ENCODE measurements at places on chromosomes 5 and 9.

- peak; percentile 88 for DNase-seq
Measured at GRCh38 chr9:130243015-130243881, 22.3 kb upstream of the HMCN2 start.

DNA sequence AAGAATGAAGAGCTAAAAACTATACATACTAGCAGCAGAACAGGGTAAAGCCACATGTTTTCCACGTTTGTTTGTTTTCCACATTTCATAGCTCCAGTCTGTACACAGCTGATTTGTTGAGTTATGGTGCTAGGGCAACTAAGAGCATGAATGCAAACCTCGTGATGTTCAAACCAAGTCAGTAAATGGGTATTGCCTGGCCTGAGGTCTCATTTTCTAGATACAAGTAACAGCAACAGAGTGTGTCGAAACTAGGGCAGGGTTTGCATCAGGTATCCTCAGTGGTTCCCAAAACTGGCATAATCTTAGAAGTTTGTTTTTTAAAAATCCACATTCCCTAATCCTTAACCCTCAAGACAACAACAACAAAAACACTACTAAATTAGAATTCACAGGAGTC, 89.3 kb downstream of the CEMIP2 start:
- DNase-seq = no peak

GRCh38 chr5:141529873-141530272, 41.0 kb downstream of the PCDHGC5 start:
- DNase-seq = no peak

- no peak for DNase-seq
Measured at GRCh38 chr5:41112486-41113455, 41.6 kb upstream of the MROH2B start.

DNA sequence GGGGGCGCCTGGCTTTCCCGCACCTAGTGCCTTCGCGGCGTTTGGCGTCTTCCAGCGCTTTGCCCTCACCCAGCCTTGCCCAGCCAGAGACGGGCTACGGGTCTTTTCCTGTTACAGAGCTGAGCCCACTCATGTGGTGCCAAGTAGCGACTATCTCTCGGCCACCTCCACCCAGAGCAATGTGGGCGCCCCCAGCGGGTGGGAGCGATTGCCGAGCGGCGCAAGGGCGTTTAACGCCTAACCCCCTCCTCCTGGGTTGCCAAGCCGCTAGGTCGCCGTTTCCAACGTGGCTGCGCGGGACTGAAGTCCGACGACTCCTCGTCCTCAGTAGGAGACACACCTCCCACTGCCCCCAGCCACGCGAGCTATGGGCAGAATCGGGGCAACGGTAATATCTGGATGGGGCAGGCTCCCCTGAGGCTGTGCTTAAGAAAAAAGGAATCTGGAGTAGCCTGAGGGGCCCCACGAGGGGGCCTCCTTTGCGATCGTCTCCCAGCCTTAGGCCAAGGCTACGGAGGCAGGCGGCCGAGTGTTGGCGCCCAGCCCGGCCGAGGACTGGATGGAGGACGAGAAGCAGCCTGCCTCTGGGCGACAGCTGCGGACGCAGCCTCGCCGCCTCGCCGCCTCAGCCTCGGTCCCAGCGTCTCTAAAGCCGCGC, 5.8 kb downstream of the TLX3 start:
- DNase-seq = peak; percentile 72

- no peak for DNase-seq
Measured at GRCh38 chr5:82381591-82381990, 103.4 kb upstream of the RPS23 start.

GRCh38 chr5:53257806-53258373, 148.3 kb upstream of the MOCS2 start:
- no peak for DNase-seq

GRCh38 chr5:120631611-120632010, 167.5 kb downstream of the PRR16 start:
- DNase-seq = no peak

- DNase-seq = no peak
Measured at GRCh38 chr5:77250021-77250420, 39.5 kb downstream of the PDE8B start.

- no peak for DNase-seq
Measured at GRCh38 chr5:144187699-144188294, 17.1 kb downstream of the KCTD16 start.

GRCh38 chr5:174459832-174460448, 264.4 kb upstream of the MSX2 start:
- DNase-seq = no peak

DNA sequence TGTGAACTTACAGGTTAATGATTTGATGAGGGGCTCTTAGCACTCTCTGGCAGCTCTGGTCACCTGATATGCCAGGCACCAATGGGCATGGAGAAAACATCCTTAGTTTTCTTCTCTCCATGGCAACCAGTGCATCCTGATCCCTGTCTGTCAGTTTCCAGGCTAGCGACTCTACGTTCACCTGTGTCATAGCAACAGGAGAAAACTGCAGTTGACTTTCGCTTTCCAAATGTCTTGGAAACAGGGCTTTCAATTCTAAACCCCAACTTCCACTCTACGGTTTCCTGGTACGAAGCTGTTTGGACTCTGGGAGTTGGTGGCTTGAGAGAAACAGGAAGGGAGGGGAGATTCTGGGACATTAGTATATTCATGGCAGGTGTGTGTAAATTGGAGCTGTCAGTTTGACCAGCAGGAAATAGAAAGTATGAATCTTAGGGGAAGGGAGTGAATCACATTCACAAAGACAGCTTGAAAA, 74.4 kb downstream of the SLC28A3 start:
- DNase-seq = peak; percentile 69

DNA sequence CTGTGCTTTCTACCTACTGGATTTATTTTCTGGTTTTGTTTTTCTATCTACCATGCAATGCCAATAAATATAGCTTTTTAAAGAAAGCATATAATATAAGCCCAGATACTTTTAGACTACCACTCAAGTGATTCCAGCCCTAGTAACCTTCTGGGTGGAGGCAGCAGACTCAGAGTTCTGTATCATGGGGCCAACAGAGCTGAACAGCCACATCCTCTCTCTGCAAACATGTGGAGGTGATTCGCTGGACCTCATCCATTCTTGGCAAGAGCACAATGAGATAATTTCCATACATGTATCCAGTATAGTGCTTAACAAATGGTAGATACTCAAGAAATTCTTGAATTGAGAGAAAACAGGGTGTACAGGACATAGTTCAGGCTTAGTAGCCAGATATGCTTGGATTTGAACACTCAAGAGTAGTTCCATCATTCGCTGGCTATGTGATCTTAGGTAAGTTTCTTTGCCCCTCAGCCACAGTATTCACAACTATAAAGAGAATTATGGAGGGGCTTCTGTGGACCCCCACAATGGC, 124.5 kb downstream of the ASTN2 start:
- no peak for DNase-seq

DNA sequence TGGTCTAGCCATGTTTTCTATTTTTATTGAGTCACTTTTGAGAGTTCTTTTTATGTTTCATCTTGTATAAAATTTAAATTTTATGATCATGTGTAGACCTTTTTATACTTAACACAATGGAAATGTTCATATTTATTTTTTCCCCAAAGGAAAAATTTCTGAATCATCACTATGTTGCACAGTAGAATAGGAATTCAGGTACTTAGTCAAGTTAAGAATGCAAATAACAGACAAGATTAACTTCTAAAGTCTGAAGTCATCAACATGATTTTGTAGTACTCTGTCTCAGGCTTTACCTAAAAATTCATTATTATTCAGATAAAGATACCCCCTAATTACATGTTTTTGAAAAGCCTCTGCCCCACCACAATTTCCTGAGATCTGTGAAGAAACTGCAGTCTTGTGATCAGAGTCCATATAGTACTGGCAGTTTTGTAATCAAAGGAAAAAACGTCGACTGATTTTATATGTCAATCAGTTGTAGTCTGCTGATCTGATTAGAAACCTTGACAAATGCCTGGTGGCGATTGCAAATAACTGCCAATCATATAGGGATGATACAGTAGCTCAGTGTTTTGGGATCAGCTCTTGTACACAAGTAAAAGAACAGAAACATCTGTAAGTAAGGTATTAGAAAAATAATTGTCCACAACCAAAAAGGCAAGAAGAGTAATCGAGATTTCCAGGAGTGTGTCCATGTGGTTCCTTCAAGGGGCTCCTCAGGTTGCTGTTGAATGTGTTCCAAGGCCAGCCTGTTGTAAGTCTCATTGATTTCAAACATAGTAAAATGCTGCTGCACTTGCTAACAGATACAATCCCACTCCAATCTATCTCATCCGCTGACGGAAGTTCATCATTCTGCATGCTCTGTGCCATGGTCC, 352.4 kb downstream of the ARRDC3 start:
- no peak for DNase-seq

- peak; percentile 38 for DNase-seq
Measured at GRCh38 chr9:126149661-126150060, 177.0 kb upstream of the MVB12B start.

GRCh38 chr5:14870337-14871213, 1.0 kb downstream of the ANKH start:
- DNase-seq = peak; percentile 46

DNA sequence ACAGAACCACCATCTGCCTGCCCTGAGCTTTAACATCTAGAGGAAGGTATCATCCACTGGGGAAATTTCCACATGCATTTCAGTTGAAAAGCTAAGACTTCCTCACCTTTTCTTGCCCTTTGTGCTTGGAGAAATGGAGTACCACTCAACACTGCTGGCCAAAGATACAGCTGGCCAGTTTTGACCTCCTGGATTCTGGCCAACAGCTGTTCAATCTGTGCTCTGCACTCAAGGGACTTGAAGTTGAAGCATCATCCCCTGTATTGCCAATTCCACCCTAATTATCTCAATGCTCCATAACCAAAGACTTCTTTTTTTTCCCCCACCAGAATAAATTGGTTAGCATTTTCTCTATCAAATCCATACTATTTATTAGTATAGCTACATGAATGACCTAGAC, 70.4 kb upstream of the PRDM9 start:
- DNase-seq = no peak

- DNase-seq = peak; percentile 88
Measured at GRCh38 chr5:16934123-16934522, 2.0 kb downstream of the MYO10 start.

DNA sequence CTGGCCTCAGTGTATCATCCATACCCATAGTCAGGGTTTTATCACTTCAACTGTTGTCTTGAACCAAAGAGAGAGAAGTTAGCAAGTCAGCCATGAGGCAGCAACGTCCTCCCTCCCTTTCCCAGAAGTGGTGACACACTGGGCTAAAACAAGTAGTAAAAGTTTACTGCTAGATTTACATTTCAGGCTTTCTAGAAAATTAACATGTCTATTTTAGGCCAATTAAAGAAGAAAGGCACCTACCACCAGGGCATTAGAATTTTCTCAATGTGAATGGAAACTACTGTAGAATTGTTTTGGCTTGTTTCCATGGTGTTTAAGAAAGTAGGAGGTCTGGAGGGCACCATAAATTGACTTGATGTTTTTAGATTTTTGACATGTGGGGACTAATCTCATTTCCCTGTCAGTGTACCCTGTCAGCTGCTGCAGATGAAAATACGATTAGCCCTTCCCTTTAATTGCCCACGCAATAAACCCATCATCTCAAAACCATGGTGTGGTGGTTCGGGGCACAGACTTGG, 121.8 kb upstream of the ELL2 start:
- no peak for DNase-seq

- DNase-seq = no peak
Measured at GRCh38 chr9:123614306-123615263, 258.6 kb downstream of the CRB2 start.

- no peak for DNase-seq
Measured at GRCh38 chr9:108245901-108246300, 609.9 kb downstream of the ACTL7B start.

GRCh38 chr5:128825826-128826225, 139.5 kb upstream of the SLC27A6 start:
- DNase-seq = no peak

DNA sequence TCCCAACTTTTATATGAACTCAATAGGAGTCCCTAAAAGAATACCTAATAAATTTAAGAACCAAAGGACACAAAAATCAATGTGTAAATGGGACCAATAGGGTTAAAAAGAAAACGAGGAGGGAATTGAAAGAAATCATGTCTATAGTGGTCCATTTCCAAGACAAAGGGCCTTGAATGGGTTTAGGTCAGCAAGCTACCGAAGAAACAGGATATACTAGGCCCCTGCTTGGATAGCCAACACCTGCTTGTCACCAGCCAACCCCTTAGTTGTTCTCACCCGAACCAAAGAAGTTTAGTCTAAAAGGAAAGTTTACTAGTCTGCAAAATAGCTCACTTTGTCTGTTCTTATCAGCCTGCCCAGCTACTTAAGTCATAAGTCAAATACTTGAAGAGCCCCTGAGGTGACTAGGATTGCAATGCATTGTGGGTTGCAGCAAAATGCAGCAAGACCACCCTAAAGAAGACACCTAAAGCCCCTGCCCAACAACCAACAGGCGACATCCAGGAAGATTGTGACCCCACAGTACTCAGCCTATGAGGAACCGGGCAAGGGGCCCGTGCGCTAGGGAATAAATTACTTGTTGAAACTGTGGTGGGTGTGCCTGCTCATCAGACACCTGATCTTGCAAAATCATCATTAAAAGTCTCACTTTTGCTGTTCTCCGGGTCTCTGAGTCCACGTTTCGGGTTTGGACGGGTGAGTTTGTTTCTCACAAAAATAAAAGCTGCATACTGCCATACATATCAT, 183.9 kb upstream of the PPP1R26 start:
- peak; percentile 55 for DNase-seq

DNA sequence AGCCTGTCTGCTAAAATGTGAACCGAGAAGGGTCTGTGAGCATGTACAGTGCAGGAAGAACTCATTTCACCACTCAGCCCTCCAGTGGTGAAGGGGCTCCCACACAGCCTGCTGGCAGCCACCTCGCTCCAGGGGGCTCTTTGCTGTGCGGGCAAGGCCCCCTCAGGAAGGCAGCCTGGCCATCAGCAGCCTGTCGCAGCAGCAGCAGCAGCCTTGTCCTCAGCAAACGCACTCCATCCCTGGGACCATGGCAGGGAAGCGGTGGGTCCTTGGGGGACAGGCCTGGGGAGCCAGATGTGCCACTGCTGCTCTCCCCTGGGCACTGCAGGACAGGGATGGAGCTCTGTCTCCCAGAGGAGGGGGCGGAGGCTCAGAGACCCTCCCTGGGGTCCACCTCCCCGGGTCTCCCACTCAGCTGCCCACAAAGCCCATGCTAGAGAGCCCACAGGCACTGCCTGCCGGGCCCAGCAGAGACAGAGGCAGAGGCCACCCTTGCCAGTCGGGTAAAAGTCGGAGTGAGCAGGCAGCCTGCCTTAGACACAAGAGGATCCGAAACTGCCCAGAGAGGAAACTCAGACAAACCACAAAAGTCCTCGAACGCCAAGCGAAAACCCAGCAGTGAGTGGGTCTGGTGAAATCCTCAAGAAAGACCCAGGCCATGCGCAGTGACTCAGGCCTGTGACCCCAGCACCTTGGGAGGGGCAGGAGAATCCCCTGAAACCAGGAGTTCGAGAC, 8.0 kb downstream of the BRD3 start:
- DNase-seq = peak; percentile 75

All from H7 (cell line).